Astrocyte (in vitro differentiated cells and primary cell): ENCODE measurements at places on chromosomes 1 and 21. TPM values are rescaled to one million over a fixed set of nuclear protein-coding genes. Genes with fewer than 3 reads are reported as not detected.

- peak; percentile 33 for DNase-seq
Observed at GRCh38 chr1:243420946-243421685, 165.3 kb downstream of the SDCCAG8 start.

DNA sequence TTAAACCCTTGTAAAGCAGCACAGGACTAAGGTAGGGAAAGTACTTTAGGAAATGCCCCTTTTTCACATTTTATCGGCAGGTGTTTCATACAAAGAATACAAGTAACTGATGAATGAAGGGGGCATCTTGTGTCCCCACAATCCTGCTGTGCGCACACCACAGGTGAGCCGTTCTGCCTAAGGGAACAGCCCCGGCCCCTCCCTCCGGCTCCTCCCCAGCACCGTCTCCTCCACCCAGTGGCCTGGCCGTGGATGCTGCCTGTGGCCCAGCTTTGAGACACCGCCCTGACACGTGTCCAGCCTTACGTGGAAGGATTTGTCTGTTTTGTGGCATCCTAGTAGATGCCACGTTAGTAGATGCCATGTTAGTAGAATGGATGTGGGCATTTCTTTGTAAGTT lies 12.8 kb downstream of the FAAP20 start:
- DNase-seq: no peak

DNA sequence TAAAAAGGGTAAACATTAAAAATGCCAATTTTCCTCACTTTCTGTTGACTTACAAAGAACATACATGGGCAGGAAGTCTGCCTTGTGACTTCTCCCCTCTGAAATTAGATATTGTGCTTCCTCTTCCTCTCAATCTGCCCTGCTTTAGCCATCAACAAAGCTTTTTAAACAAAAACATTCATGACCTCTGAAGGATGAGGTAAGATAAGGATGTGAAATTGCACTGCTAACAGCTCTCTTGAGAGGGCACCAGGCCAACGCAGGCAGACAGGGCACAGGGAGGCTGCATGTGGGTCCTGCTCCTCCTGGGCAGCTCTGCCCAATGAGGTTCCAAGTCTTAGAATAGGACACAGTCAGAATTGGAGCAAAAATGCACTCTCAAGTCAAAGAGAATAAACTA lies 62.1 kb downstream of the DEGS1 start:
- no peak for DNase-seq

DNA sequence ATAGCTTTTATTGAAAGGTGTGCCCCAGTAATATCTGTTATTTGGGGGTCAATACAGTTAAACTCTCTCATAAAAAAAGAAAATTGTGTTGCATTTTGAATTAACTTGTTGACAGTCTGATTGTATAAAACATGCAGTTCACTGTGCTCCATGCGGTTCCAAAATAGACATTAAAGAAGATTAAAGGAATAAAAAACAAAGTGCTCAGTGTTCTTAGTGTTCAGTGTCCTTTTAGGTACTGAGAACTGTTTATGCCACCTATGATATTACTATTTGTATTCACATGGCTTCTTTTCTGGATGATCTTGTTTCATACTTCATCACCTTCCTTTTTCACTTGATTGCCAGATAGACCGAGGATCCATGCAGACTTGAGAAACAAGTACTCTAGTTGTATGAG lies 15.3 kb upstream of the SGIP1 start:
- no peak for DNase-seq

DNA sequence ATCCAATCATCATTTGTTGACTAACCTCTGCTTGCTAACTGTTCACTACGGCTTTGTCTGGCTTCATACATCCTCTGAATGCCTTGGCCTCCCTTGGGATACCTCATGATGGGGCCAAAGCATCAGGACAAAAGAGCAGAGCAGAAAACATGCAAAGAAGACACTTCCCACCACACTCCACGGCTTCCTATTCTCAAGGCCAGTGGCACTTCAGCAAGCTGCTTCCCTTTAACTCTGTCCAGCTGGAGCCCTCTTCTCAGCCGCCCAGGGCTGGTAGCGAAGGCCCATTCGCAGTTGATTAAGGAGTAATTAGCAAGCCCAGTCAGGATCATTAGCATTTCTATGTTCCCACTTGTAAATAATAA lies 224.3 kb upstream of the FGGY start:
- DNase-seq: no peak

GRCh38 chr1:33762109-33762830 lies 101.6 kb upstream of the HMGB4 start:
- peak; percentile 86 for DNase-seq

DNA sequence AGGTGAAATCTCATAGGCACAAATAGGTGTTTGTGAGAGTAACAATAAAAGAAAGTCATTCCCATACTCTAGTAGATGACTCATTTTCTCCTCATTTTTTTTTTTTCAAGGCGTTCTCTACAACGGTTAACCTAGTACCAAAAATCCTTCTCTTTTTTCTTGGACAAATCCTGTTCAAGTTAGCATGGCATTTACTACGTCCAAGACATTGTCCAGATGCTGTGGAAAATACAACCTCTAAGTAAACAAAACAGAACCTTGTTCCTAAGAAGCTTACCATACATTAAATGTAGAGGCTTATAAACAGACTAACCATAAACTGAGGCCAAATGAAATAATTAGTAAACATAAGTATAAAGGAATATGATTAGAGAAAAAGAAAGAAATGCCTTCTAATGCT lies 76.2 kb upstream of the RGS4 start:
- no peak for DNase-seq

DNA sequence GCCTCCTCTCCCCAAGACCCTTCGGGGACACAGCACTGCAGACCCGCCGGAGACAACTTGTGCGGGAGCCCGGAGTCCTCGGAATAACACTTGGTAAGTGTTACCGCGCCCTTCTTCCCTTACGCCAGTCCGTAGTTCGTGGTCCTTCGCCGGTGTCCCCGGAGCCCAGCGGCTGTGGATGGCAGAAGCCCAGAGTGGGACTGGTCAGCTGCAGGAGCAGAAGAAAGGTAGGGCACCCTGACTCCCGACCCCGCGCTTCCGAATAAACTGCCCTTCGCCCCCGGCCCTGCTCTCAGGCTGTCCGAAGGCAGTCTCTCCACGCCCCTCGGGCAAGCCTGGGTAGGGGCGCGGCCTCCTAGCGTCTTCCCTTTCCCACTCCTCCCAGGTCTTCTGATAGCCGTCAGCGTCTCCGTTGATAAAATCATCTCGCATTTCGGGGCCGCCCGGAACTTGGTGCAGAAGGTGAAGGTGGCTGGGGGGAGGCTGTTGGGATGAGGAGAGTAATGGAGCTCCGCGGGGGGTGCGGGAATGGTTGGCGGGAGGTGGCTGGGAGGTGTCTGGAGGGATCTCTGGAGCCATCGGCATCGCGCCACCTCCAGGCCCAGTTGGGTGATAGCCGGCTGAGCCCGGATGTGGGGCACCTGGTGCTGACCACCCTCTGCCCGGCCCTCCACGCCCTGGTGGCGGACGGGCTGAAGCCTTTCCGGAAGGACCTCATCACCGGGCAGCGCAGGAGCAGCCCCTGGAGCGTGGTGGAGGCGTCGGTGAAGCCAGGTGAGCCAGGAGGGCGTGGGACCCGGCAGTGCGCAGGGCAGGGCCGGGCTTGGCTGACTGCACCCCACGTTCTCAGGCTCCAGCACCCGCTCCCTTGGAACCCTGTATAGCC lies 4.3 kb downstream of the RUSC1 start:
- no peak for DNase-seq

GRCh38 chr1:29471487-29472313 lies 235.4 kb downstream of the PTPRU start:
- DNase-seq: no peak

- no peak for DNase-seq
Observed at GRCh38 chr1:21651214-21652042, 17.7 kb downstream of the RAP1GAP start.

DNA sequence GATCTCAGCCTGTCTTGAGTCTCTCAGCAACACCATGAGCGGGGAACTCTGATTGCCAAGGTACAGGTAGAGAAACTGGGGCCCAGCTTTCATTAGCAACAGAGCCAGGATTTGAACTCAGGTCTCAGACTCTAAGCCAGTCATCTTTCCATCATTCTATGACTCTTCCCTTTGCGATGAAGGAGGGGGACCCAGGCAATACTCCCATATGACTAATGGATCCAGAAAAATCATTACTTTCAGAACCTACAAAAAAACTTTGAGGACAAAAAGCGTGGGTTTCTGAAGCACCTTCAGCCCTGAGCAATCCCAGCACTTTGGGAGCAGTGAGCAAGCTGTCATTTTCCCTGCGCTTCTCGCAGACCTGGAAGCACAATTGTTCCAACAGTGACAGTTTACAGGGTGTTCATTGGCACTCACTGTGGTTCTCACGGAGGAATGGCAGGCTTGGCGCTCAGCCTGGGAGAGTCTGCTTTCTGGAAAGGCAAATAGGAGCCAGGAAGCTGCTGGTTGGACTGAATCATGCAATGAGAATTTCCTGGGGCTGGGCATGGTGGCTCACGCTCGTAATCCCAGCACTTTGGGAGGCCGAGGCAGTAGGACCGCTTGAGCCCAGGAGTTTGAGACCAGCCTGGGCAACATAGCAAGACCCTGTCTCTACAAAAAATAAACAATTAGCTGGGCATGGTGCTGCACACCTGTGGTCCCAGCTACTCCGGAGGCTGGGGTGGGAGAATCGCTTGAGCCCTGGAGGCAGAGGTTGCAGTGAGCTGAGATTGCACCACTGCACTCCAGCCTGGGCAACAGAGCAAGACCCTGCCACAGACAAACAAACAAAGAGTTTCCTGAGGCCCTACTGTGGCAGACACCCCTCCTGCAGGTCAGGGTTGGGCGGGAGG lies 40.1 kb downstream of the SLC2A7 start:
- DNase-seq: peak; percentile 96

- peak; percentile 20 for DNase-seq
Observed at GRCh38 chr1:231039161-231040018, 664 bp downstream of the FAM89A start.

- no peak for DNase-seq
Observed at GRCh38 chr1:209062081-209062620, 521.4 kb upstream of the CAMK1G start.

- peak; percentile 75 for DNase-seq
Observed at GRCh38 chr1:207941665-207942064, 30.7 kb upstream of the CD34 start.

DNA sequence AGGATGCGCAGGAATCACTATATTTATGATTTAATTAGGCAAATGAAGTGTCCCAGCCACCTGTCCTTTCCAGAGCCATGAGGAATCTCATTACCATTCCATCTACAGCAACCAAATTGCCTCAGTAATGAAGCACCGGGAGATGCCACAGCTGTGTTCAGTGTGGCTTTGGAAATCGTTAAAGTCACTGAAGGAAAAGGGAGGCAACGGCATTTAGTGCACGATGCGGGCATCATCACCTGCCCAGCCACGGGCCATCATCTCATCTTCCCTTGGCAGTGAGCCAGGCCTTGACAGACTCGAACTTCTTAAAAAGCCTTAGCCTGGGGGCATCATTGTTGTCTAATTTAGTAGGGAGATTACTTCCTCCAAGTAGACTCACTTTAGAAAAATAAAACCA lies 67.8 kb downstream of the CNIH3 start:
- no peak for DNase-seq

DNA sequence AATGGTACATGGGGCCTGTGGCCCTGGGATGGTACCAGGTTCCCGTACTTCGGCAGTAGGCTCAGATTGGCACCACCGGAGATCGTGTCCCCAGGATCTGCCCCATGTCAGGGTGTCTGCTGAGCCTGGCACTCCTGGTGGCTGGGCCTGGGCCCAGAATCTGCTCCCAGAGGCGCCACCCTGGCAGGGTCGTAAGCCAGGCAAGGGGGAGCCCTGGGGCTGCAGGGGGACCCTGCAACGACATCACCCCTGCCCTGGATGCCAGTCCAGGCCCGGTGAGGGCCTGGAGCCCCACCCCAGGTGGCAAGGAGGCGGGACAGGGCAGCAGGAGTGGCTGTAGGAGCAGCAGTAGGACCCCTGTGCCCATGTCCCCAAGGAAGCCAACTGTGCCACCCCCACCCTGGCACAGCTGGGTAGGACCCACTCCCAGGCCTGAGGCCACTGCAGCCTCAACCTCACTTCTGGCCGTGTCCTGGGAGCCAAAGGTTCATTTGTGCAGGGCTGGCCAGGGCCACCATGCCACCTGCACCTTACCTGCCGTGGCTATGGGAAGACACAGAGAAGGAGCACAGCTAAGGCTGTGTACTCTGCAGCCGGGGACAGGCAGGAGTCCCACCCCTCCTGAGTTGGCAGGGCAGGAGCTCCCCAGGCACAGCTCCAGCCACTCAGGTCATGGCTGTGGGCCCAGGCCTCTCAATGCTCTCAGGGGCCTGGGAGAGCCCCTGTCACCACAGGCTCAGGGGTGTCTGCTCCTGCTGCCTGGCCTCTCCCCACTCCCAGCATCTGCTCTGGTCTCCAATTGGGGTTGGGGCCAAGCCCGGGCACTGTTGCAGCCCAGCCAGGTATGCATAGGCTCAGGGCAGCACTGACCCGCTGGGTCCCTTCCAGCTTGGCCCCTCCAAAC lies 141.7 kb downstream of the EIF4G3 start:
- DNase-seq: no peak

- peak; percentile 72 for DNase-seq
Observed at GRCh38 chr1:156104065-156104810, 10.3 kb upstream of the LMNA start.

- DNase-seq: peak; percentile 87
Observed at GRCh38 chr1:240765732-240766363, 153.9 kb upstream of the GREM2 start.

GRCh38 chr1:160539990-160540858 lies 17.2 kb upstream of the SLAMF6 start:
- DNase-seq: no peak

DNA sequence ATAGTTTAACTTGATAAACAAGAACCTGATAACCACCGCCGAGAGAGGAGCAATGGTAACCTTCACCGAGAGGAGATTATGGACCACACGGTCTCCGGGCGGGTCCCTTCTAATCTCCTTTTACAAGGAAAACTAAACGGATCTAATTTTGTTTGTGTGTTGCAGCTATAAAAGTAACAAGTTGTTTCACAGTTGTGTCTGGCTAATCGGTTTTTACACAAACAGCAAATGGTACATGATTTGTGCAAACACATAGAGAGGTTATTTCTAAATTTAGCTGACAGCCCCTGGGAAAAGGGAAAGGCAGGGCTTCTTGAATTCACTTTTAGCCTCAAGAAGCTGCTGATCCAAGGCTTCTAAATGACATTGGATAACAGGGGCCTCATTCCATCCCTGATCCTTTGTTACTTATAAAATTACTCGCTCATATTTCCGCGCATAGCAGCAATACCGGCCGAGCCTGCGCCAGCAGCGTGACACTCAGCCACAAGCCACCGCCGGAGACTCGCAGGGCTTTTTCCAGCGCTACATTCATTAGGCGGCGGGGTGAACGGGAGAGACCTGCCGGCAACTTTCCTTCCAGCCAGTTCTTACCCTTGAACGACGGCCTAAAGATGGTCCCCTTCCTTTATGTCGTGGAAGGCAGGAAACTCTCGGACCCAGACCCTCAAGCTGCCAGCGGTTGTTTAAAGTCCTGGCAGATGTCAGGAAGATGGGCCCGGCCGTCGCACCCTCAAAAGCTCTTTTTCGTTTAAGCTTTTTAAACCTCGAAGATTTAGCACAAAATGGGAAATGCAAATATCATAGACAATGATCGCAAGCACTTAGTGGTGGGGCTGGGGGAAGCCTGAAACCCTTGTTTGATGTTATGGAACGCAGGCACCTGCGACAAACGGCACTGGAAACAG lies 4.4 kb downstream of the FOXD3 start:
- no peak for DNase-seq

Gene LEFTY2
- 7.0 and 12.9 TPM in 2 replicates for total RNA-seq

Gene SYTL1
- total RNA-seq: 10.7 and 12.2 TPM in 2 replicates

Gene ADCY10
- 0.07 and 0.27 TPM in 2 replicates for total RNA-seq

Gene MAP10
- total RNA-seq: 2.1 and 2.5 TPM in 2 replicates

Gene PALMD
- 0.41 and 0.58 TPM in 2 replicates for total RNA-seq

Gene CD53
- not detected in 2 replicates for total RNA-seq

Gene PARS2
- total RNA-seq: 4.8 and 5.4 TPM in 2 replicates

Gene ACTA1
- total RNA-seq: 16.2 and 19.0 TPM in 2 replicates

Gene LINGO4
- not detected in 2 replicates for total RNA-seq

Gene LCE1D
- total RNA-seq: not detected in 2 replicates

Gene CD1C
- not detected in 2 replicates for total RNA-seq

Gene RIMS3
- total RNA-seq: 4.3 and 4.9 TPM in 2 replicates
